ENCODE measurements at places on chromosomes 16 and 17.

- no peak for DNase-seq
Observed at GRCh38 chr16:4578961-4579530, 22.9 kb downstream of the C16orf96 start.

GRCh38 chr16:31213877-31214707 is at the start of gene TRIM72:
TSS of gene TRIM72 (plus strand) at chr16:31214119. CDS start at chr16:31214739, 620 bp downstream.
- DNase-seq = no peak

- peak; percentile 52 for DNase-seq
Observed at GRCh38 chr17:21039839-21040575, 2.8 kb downstream of the USP22 start.

DNA sequence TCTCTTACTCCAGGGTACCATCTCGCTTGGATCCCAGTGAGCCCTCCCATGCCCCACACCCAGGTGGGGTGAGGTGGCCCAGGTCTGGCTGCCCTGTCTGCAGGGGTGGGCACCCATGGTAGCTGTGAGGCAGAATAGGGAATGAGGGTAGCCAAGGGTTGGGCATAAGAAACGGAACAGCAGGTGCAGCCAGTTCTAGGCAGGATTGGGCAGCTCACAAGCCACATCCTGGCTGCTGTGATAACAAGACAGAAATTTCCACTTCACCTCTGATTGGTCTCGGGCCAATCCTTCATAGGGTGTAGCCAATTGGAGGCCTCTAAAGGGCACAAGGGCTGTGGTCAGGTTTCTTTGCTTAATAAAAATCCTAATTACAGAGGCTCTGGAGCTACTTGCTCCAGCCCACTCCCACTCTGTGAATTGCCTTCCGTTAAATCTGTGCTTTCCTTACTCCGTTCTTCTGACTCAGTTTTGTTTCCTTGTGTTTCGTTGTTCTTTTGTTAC is 1.5 kb upstream of the ARHGDIG start:
- DNase-seq = no peak

DNA sequence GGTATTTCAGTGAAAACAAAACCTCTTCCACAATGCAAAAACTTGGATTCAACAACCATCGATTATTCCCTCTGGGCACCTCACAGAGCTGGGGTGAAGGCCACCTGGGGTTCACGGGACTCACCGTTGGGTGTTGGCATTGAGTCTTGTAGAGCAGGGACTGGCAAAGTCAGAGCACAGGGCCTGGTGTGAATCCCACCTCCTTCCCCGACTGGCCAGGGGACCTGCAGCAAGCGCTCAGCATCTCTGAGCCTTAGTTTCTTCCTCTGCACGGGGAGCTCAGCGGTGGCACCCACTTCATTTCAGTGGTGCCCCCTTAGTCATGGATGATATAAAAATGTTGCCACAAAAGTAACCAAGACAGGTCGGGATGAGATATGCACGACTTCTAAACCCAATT is 100.4 kb downstream of the METRNL start:
- no peak for DNase-seq

GRCh38 chr17:17549732-17550366 is 41.7 kb downstream of the PEMT start:
- DNase-seq = no peak

DNA sequence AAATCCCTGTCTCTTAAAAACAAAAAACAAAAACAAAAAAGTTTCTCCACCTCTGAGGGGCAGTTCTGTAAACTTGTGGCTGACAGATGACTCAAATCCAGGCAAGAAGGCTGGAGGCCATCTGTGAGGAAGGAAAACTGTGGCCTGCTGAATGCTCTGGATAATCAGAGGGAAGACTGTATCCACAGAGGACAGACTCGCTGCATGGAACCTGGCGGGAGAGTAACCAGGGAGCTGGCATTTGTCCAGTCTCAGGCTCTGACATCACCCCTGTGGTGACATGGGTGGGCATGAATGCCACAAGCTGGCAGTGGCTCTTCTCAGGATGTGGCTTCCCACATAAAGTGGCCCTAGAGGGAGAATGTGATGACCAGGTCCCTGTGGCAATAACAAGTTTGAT is 2.8 kb upstream of the KSR1 start:
- DNase-seq = no peak

GRCh38 chr17:19402171-19402570 is 8.9 kb upstream of the RNF112 start:
- DNase-seq = no peak

- DNase-seq = peak; percentile 10
Observed at GRCh38 chr17:69326377-69327059, 415 bp downstream of the ABCA5 start.

- DNase-seq = no peak
Observed at GRCh38 chr16:12317856-12318537, 341.5 kb downstream of the SNX29 start.

- DNase-seq = peak; percentile 48
Observed at GRCh38 chr17:19000531-19001325, 3.8 kb downstream of the FAM83G start.

- DNase-seq = no peak
Observed at GRCh38 chr16:26026709-26027450, 335.1 kb downstream of the HS3ST4 start.

- DNase-seq = peak; percentile 79
Observed at GRCh38 chr17:9959377-9959981, 54.4 kb upstream of the RCVRN start.

DNA sequence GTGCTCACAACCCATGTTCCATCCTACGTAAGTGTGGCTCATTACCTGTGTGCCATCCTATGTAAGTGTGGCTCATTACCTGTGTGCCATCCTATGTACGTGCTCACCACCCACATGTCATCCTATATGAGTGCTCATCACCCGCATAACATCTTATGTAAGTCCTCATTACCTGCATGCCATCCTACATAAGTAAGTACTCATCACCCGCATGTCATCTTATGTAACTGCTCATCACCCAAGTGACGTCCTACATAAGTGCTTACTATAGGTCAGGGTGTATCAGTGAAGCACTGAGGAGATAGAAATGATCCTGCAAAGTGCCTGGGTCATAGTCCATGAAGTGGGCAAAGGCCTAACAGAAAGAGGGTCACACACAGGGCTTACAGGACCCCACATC is 93.1 kb downstream of the AXIN2 start:
- DNase-seq = no peak

- peak; percentile 68 for DNase-seq
Observed at GRCh38 chr16:70529051-70529777, 5.6 kb downstream of the SF3B3 start.

- no peak for DNase-seq
Observed at GRCh38 chr17:30579610-30580315, 102.6 kb downstream of the GOSR1 start.

Data from AG08395 (cell line).